NCI-H510A treated with DMSO at 0.1 percent for 48 hours (cell line): ENCODE measurements at places on chromosomes 5 and 9.

DNA sequence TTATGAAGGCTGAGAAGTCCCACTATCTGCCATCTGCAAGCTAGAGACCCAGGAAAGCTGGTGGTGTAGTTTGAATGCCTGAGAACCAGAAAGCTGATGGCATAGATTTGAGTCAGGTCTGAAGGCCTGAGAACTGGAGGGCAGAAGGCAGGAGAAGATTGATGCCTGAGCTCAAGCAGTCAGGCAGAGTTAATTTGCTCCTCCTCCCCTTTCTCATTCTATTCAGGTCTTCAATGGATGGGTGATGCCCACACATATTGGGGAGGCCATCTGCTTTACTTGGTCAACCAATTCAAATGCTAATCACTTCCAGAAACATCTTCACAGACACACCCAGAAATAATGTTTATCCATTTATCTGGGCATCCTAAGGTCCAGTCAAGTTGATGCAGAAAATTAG, 87.6 kb upstream of the CPLX2 start:
- DNase-seq: no peak

DNA sequence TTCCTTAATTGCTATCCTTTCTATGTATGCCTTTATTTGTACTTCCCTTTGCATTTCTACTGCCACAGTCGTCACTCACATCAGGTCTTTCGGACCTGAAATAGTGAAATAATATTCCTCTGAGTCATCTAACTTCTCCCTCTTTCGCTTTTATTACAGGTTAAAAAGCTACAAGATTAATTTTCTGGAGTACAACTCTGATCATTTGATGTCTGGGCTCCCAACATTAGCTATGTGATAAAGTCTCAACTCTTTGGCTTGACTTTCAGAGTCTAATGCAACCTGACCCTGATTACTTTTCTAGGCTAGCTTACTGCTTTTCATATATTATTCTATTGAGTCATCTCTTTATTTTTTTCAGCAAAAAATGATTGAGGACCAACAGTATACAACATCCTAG, 638.8 kb upstream of the WWC1 start:
- DNase-seq: no peak

DNA sequence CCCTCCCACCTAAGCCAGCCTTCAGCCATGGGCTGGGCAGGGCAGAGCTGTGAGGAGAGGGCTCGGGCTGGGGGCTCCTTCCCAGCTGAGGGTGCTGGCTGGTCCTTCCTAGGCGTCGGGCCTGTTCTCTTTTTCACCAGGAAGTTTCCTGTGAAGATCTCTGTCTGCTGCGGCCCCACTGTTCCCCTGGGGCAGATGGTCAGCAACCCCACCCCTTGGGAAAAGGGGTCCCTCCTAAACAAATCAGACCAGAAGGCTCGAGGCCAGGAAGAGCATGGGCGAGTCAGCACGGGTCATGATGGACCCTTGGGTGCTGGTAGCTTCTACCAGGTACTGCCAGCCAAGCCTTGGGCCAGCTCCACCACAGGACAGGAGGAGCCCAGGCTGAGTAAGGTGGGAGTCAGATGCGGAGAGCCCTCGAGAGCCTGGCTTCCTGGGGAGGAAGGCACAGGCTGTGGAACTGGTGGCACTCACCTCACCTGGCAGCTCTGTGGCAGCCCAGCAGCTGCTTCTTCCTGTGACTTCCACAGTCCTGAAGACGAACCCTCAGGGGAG, 3.5 kb downstream of the CACNA1B start:
- no peak for DNase-seq

DNA sequence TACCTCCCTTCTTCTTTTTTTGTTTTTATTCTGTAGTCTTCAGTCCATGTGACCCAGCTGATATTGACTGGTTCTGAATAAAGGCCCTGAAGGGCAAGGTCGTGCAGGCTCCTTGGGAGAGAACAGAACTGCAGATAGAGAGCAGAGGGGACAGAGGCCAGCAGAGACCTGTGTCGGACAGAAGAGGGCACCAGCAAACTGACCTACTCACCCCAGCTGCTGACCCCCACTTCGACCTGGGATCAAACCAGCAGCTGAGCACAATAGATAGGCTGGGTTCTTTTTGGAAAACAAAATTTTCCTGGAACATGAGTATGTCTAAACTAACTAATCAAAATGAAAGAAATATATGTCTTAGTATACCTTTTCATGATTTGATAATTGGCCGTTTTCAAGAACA, 695.1 kb downstream of the NR2F1-AS1 start:
- DNase-seq: no peak

DNA sequence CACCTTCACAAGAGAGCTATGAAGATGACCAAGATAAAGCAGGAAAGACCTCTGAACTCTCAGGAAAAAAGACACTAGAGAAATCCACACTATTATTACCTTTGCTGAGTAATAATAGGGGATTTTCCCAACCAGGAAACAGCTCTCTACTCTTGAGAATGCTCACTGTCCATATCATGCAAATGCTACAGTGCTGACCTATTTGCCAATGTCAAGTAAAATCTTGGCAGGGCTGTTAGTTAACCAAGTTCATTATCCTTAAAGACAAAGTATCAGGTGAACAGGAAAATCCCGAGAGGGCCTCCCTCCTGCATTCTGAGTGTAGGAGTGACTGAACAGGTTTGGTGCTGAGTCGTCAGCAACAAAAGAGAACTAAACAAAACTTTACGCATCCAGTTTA, 306.6 kb downstream of the ACTL7B start:
- DNase-seq: no peak

DNA sequence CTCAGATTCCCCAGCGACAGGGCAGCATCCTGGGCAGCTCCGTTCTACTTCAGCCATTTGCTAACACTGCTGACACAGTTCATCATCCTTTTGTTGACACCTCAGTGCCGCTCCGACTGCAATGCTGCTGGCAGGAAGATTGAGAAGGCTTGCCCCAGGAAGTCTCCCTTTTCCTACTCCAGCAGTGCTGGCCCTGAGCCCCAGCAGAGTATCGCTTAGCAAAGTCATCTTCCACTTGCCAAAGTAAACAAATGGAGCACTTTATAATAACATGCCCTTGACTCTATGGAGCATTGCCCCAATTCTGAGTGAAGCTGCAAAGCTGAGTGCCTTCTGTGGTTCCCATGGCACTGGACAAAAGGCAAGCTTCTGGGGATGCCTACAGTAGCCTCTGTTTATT, 32.2 kb downstream of the PRLR start:
- DNase-seq: no peak

DNA sequence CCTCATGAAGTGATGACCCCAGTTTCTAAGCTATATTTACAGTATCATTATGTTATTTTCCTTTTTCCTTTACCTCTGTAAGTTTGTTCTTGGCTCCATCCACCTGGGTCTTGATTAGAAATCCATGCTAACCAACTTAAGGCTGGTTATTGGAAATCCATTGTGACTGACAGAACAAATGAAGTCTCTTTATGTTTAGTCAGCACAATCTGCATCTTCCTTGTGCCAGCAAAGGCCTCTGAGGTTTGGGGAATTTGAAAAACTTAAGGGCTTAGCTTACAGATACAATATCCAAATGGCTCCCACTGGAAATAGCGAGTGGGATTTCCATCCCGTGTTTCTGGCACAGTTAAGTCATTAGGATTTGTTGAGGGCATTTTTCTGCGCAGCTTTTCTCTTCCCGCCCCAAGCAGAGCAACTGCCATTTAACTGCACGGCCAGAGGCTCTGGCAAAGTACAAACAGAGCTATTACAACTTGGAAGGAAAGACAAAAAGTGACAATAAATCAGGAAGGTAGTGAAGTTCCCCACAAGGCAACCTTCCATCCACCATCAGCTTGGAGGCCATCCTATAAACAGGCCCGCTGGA, 64.2 kb downstream of the DCP2 start:
- DNase-seq: no peak

- DNase-seq: no peak
These were observed 88.0 kb downstream of the NLN start for GRCh38 chr5:65809817-65810531.

GRCh38 chr5:175344331-175345195, 99.4 kb downstream of the DRD1 start:
- no peak for DNase-seq

DNA sequence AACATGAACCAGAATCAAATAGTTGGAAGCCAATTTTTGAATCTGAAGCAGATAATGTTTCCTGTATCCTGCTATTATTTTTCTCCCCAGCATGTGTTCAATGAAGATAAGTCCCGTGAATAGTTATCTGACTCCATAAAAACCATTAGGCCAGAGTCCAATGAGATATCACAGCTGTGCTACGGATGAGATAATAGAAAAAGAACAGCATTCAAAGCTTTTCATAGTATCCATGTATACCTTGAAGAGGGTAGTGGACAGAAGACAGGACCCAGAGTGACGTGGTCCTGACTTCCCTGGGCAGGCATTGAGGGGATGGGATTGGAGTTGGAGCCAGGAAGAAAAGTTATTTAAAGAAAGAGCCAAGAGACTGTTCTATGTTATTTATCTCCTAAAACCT, 50.7 kb upstream of the C6 start:
- DNase-seq: no peak

GRCh38 chr5:180289966-180290365, 1.9 kb downstream of the MAPK9 start:
- DNase-seq: no peak

- no peak for DNase-seq
These were observed 10.0 kb upstream of the BOD1 start for GRCh38 chr5:173626505-173626820.

GRCh38 chr9:133645021-133645765, 9.0 kb downstream of the DBH start:
- DNase-seq: no peak

DNA sequence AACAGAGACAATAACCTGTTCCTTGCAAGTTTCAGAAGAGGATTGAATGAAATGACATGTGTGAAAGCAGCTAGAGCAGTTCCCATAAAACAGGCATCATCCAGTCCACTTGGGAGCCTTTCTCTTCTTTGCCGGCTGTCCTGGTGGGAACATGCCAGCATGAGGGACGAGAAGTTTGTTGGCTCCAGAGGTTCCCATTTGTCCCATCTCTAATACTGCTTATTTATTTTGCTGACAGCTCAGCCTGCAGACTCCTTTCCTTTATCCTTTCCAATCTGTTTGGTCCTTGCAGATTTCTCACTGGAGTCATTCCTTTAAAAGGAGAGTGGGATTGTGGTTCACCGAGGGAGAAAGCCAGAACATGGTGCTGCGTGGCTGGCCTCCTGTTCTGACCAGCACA, 321.5 kb upstream of the CLINT1 start:
- no peak for DNase-seq
